T-helper 2 cell treated with Interferon-gamma antibody and Interleukin-4, amounts not matched to agents 5 μg/mL and 100 μg/mL, for 36 hours (primary cell): ENCODE measurements at places on chromosomes 2 and 18.

GRCh38 chr2:105873721-105874120, 129.0 kb downstream of the NCK2 start:
- DNase-seq, result peak; percentile 87

DNA sequence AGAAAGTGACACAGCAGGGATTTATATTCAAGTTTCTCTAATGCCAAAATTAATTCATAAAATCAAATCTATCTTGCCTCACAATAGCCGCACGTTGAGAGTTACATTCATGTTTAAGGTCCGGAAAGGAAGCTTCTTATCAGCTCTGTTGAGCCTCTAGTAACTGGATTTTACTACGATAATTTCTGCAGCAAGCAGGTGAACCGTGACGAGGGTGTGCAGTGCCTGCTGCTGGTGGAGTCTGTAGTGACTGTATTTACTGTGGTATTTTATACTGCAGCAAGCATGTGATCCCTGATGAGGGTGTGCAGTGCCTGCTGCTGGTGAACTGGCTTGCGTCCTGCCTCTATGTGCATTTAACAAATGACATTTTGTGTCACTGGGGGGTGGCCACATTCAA, 120.0 kb downstream of the SNTG2 start:
- no peak for DNase-seq

DNA sequence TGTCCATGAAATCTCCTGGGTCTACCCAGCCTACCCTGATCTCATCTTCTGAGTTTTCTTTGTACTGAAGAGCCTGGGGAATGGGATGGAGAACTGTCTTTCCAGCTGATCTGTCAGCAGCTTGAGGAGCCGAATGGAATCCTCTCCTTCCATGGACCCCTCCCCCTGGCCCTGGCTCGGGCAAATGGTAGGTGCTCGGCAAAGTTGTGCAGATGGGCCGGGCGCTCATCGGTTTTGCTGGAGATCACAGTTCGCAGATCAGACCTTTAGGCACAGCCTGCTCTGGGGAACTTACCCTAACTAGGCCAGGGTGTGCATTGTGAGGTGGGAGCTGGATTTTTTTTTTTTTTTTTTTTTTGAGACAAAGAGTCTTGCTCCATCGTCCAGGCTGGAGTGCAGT, 40.4 kb downstream of the LCT start:
- DNase-seq, result no peak

DNA sequence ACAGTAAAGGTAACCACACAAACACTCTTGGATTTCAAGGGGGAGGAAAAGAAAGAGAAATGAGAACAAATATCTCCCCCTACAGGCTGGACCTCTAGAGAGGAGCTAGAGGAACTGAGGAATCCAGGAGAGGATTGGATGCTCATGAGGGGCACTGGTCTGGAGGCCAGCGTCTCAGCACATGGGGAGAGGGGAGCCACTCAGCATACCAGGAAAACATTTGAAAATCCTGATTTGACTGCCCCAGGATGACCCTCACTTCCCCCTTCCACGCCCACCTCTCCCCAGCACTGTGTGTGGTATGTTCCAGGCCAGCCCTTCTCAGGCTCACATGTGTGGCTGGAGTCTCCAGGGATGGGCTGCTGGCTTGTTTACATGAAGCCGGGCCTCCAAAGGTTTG, 396.8 kb upstream of the ID2 start:
- DNase-seq, result no peak

GRCh38 chr2:183614799-183615435, 490.7 kb downstream of the NUP35 start:
- DNase-seq, result no peak

- DNase-seq, result no peak
These were observed 140.3 kb downstream of the KLHL29 start for GRCh38 chr2:23525137-23525765.

- no peak for DNase-seq
These were observed 47.5 kb downstream of the EML4 start for GRCh38 chr2:42216694-42217093.

- no peak for DNase-seq
These were observed 38.2 kb upstream of the DPP4 start for GRCh38 chr2:162111958-162112850.

- DNase-seq, result no peak
These were observed 160.8 kb upstream of the MAPRE2 start for GRCh38 chr18:34880403-34880802.

DNA sequence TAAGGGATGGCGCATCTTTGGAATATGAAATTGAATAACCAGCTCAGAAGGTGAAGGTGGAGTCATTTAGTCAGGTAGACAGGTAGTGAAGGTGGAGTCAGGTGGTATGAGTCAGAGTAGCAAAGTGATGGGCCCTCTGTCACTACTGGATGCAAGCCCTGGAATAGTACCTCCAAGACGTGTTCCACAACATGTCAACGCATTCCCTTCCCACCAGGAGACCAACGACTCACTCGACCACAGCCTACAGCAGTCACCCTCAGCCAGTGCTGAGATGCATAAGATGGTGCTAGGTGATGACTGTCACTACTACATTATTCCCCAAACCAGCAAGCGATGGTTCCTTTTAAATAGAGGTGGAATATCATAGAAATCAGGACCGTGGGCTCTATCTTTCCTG, 6.8 kb downstream of the CPLX4 start:
- DNase-seq, result no peak

DNA sequence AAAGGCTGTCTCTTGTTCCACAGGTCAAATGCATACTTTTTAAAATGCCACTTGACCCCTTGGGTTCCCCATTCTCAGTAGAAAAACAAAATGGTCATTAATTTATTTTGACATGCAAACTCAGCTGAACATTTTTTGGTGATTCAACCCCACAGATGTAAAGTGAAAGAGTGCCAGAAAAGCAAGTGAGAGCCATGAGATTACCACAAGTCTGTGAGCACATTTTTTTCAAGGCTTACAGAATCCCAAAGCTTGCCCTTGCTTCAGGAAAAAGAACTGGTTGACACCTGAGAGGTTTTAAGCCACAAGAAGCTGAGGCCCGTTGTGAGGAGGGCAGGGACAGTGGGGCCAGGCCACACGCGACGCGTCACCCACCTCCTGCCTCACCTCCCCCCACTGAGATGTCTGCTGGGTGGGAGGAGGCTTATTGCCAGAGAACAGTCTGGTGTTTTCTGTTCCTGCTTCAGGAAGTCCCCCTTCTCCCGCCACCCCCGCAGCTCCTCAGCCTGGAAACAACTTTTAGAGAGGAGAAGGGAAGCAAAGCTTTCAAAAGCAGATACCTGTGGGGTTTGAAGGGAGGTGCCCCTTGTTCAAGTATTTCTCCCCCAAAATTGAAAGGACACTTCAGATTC, 70.4 kb upstream of the CYP1B1 start:
- DNase-seq, result peak; percentile 38

- no peak for DNase-seq
These were observed 446.3 kb downstream of the LPIN1 start for GRCh38 chr2:12192762-12193161.

DNA sequence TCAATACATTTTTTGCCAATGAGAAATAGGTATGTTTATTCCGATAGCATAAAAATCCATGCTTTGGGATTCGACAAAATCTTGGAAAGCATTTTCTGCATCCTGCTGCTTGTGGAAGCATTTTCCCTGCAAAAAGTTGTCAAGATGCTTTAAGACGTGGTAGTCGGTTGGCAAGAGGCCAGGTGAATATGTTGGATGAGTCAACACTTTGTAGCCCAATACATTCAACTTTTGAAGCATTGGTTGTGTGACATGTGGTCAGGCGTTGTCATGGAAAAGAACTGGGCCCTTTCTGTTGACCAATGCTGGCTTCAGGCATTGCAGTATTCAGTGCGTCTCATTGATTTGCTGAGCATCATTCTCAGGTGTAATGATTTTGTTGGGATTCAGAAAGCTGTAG, 764.5 kb downstream of the TRIB2 start:
- no peak for DNase-seq

DNA sequence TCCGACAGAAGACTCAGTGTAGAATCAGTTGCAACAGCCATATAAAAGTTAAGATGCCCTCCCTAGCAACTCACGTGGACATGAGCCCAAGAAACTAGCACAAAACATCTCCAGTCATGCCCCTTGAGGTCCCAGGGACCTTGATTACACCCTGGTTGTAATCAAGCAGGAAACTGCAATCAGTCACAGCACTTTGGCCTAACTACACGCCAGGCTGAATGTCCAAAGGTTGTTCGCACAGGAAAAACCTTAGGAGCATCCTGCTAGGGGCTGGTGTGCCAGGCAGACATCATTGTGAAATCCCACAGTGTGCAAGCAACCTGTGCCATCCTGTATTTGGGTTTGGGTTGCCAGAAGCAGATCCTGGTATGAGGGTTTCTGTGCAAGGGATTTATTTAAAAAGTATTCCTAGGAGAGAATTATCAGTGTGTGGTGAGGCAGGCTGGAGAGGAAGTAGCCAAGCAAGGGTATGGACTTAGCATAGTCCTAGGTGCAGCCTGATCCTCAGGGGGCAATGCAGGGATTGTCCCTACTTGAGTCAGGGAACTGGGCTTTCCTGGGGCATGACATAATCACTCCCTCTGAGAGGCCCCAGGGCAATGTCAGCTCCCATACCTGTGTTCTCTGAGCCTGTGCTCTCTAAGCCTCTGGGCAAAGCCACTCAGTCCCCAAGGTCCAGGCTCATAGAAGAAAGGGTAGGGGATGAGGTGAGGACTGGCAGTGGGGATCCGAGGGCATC, 17.8 kb upstream of the SULT1C2 start:
- DNase-seq, result no peak

DNA sequence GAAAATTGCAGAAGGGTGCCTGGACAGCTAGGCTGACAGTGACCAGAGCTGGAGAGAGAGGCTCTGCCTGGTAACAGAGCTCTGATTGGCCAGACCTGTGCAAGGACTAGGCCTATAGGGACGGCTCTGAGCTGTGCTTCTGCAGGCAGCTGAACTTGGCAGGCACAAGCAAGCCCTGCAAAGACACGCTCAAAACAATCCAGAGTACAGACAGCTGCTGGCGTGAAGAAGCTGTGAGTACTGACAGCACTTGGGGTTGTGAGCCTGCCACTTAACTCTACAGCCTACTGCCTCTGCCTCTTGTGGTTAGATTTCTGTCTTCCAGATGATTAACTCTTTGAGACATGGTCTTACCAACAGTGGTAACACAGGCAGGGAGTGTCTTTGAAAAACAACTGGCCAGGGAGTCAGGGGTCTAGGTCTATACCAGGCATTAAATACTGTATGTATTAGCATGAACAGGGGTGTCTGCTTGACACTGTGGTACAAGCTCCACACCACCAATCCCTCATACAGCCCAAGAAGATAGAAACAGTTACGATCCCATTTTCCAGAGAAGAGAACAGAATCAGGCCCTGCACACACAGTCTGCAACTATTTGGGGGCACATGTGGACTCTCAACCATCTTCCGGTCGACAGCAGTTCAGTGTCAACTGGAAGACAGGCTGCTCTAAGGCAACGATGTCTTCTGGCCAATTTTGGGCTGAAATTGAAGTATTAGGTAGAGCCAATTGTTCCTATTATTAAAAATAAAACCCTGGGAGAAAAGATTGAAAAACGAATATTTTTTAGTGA, 568.4 kb downstream of the TNS1 start:
- DNase-seq, result peak; percentile 10

DNA sequence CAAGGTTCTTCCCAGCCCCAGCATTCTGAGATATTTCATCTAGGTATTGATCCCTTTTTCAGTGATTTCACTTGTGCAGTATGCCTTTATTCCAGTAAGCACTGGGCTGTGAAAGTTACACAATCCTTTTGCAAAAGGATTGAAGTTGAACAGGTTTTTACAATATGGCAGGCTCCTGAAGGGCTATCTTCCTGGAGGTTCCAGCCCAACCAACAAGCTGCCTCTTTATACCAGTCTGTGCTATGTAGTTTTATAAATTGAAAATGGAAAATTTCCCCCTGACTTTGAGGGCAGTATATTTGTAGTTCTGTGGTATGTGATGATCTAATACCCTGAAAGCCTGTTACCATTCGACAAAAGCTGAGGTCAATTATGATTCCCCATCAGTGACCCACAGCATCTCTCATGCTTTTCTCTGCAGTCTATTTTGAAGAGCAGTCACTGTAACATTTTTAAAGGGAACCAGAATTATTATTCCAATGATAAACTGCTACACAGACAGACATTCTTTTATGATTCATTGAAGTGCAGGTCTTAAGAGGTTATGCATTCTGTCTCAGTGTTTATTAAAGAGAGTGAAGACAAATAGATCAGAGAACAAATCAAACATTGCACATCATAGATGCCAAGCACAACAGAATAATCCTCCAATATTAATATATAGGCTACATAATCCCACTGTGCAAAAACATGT, 35.2 kb upstream of the STPG4 start:
- no peak for DNase-seq

GRCh38 chr2:27973592-27973991, 83.1 kb downstream of the BABAM2 start:
- no peak for DNase-seq

DNA sequence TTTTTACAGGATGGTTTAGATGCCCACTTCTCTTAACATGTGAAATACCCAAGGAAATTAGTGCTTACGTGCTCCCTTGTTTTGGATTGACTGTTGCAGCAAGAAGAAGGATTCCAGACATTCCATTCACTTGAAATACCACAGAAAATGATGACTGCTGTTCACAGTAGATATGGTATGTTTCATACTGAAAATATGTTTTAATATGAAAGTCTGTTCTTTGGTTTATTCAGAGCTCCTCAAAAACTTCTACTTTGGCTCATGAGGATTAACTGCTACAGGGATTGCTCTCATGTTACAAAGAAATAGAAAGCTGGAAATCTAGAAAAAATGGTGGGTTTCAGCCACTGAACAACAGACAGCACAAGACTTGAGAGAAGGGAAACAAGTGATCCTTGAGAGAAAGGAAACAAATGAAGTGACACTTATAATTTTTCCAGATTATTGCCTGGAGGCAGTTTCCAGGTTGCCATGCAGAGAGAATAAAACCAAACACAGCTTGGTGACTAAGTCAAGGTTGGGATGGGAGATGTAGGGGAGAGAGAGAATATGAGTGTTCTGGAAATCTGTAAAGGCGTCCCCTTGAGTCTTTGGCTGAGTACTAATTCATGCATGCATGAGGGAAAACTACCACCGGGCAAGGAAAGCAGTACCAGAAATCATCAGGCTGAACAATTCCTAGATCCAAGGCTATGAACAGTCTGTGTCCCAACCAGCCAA, 348.1 kb downstream of the CLIP4 start:
- DNase-seq, result no peak

GRCh38 chr2:102001767-102002142, 10.0 kb downstream of the IL1R2 start:
- DNase-seq, result peak; percentile 48

DNA sequence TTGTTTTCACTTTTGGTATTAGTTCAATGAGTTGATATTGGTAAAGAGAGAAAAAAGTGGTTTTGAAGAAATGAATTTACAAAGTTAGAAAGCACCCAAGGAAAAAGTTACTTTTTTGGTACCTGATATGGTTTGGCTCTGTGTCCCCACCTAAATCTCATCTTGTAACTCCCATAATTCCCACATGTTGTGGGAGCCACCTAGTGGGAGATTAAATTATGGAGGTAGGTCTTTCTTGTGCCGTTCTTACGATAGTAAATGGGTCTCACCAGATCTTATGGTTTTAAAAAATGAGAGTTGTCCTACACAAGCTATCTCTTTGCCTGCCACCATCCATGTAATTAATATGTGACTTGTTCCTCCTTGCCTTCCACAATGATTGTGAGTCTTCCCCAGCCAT, 965.6 kb upstream of the NRXN1 start:
- no peak for DNase-seq

GRCh38 chr18:62904396-62905285, 189.3 kb downstream of the PHLPP1 start:
- no peak for DNase-seq

- DNase-seq, result no peak
These were observed 107.0 kb downstream of the BCL2L11 start for GRCh38 chr2:111227716-111228141.
